ENCODE measurements at places on chromosomes 1 and 21. TPM values are rescaled to one million over a fixed set of nuclear protein-coding genes. Genes with fewer than 3 reads are reported as not detected.

Gene ZBTB40
- 13.8 TPM for total RNA-seq

DNA sequence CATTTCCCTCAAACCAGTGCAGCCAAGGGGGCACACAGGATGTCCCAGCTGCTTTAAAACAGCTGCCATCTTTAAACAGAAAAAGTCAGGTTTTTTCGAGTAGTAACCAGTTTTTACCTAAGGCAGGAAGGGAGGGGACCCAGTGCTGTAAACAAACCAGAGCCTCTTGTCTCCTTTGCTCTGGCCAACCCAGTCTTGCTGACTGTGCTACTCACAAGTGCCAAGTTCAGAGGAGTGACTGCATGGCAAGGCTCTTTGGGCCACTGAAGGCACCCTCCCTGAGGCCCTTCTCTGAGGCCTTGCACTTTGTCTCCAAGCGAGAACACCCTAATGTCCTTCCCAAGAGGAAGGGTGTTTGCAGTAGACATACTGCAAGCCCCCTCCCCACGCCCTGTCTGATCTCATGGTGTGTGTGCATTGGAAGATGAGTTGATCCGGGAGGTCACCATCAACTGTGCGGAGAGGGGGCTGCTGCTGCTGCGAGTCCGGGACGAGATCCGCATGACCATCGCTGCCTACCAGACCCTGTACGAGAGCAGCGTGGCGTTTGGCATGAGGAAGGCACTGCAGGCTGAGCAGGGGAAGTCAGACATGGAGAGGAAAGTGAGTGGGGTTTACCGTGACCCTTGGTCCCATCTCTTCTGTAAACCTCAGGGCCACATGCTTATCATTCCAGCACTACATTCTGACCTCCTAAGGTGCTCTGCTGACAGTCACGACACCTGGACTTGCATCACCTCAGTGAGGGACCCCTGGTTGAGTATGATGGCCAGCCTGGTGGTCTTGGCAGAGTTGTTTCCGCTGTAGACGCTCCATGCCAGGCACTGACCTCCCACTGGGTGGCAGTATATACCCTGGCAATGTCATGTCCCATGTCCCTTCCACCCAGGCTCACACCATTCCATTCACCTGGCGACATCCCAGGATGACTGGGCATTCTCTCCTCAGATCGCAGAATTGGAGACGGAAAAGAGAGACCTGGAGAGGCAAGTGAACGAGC lies 4.7 kb downstream of the DNALI1 start:
- DNase-seq, result peak; percentile 78

- DNase-seq, result no peak
Observed at GRCh38 chr1:56532350-56532683, 47.0 kb downstream of the PLPP3 start.

Gene KCNJ15
- total RNA-seq, result 10.1 TPM

Gene PDE9A
- total RNA-seq, result not detected

DNA sequence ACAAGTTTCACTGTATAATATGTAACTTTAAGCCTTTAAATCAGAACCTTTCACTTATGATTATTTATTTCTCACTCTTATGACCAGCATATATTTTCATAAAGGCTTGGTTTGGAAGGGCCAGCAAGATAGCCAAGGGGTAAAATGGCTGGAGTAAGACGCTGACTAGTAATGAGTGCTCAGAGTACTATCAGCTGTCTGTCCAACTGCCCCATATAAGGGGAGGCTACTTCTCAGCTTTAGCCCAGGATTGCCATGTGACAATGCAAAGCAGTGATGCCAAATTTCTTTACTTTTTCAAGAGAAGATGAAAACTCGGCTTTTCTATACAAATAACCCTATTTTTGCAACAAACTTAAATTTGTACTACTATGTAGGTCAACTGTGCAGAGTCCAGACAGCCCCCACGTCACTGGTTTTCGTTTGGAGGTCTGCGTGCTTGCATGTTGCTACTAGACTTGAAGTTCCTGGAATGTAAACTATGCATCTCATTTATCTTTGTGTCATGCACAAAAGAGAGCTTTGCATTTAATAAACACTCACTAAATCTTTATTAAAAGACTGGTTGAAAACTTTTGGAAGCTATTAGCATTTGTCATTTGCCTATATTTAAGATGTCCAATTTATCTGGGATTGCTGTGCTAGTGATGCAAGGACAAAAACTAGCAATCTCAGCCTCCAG lies 110.4 kb downstream of the TNFSF18 start:
- no peak for DNase-seq

DNA sequence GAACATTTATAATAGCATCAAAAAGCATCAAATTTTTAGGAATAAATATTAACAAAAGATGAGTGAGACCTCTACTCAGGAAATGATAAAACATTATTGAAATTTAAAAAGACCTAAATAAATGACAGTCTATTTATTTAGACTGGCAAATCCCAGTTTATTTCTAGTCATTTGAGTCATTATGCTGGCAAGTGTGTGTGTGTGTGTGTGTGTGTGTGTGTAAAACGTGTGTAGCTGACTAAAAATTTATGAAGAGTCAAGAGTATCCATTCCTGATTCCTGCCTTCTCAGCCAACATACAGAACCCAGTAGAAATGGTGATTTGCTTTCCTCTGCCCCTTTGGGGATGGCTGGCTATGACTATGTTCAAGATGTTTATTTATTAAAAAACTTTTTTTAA lies 46.2 kb downstream of the OSBPL9 start:
- DNase-seq, result no peak

Measured in osteoblast (primary cell).